Fibroblast of lung (primary cell): ENCODE measurements at places on chromosomes 3 and 15.
A peak's percentile ranks its signal among the peaks of the same experiment; 100 is the strongest.

GRCh38 chr3:173891272-173892100 is 493.9 kb downstream of the NLGN1 start:
- peak; percentile 28 for DNase-seq

DNA sequence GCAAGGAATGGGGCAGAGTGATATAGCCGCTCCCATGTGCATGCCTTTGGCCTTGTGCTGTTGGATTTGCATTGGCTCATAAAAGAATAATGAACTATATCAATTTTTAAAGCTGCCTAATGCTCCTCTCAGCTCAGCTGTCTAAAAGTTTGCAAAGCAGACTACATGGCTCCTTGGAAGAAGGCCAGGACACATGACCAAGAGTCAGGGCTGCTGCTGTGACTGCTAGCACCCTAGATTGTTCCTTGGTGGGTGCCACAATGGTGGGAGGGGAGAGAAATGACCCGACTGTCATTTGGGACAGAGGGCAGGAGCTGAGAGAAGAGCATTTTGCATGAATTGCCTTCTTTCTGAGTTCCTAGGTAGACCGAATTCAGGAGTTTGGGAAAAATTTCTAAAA is 307.9 kb downstream of the PDCD6IP start:
- no peak for DNase-seq

DNA sequence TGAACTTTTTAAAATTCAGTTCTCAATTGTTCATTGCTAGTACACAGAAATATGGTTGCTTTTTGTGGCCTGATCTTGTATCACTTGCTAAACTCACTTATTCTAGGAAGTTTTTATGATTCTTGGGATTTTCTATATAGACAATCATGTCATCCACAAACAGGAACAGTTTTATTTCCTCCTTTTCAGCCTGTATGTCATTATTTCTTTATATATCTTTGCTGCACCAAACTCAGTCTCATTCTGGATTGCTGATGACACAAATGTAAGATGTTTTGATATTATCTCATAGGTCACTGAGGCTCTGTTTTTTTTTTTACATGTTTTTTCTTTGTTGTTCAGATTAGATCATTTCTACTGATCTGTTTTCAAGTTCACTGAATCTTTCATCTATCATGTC is 71.7 kb downstream of the TTBK2 start:
- no peak for DNase-seq

- DNase-seq, result no peak
Observed at GRCh38 chr3:142337994-142338393, 109.8 kb downstream of the XRN1 start.

DNA sequence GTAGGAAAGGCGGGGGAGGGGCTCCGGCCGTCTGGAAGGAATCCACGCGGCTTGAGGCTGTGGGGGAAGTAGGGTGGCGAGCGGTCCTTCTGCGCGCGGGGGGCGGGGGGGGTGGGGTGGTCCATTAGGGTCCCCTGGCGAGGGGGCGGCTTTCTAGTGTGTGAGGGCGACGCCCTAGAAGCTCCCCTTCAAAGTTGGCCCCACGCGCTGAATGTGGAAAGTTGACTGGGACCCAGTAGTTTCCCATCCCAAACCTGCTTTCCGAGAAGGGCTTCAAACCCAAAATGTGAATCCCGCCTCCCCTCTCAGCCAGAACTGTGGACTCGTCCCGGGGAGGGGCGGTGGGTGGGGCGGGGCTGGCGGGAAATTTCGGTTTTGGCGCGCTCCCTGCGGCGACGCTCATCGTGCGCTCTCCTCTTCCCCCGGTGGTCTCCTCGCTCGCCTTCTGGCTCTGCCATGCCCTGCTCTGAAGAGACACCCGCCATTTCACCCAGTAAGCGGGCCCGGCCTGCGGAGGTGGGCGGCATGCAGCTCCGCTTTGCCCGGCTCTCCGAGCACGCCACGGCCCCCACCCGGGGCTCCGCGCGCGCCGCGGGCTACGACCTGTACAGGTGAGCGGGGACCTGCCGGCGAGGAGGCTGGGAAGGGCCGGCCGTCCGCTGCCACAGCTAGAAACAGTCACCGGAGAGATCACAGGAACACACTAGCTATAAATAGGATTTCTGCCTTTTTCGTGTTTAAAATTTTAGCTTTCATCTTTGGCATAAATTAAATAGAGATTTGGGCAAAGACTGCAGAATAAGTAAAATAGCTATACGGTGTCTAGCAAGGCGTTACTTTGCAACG is 790 bp downstream of the DUT start:
- peak; percentile 54 for DNase-seq

DNA sequence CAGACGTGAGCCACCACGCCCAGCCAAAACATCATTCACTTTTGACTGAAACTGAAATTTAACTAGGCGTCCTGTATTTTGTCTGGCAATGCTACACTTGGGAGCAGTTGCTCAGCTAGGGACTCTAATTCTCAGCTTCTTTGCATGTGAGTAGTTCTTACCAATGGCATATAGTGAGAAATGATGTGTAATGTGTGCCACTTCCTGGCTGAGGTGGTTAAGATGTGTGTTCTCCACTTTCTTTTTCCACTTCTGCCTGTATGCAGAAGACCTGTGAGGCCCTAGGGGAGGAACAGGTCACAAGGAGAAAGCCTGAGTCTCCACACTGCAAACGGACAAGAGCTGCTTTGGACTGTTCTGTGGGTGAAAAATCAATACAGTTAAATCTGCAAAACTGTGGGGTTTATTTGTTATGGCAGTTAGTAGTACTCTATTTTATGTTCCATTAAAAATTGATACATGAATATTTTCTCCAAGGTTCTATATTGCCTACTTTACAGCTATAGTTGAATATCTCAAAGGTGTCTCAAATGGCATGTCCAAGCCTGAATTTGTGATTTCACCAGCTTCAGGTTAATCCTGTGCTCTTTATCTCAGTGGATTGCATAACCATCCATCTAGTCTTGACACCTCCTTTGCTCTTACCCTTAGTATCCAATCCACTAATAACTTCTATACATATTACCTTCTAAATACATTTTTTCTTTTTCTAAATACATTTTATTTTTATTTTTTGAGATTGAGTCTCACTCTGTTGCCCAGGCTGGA is 59.3 kb downstream of the NR1D2 start:
- DNase-seq, result no peak

DNA sequence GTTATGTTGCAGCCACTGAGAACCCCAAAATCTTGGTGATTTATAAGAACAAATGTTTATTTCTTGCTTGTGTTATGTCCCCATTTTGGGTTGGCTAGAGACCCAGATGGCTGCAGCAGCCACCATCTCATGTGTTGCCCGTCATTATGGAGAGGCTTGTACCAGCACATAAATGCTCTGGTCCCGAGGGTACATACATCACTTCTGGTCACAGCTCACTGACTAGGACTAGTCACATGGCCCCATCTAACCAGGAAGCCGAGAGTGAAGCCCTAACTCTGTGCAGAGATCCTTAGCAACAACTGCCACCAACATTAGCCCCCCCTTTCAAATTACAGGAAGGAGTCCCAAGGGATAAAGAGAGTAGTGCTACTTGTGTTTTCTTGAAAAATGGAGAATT is 25.5 kb upstream of the HACD2 start:
- DNase-seq, result no peak

GRCh38 chr15:36844534-36844998 is 255.8 kb downstream of the MEIS2 start:
- DNase-seq, result peak; percentile 48

DNA sequence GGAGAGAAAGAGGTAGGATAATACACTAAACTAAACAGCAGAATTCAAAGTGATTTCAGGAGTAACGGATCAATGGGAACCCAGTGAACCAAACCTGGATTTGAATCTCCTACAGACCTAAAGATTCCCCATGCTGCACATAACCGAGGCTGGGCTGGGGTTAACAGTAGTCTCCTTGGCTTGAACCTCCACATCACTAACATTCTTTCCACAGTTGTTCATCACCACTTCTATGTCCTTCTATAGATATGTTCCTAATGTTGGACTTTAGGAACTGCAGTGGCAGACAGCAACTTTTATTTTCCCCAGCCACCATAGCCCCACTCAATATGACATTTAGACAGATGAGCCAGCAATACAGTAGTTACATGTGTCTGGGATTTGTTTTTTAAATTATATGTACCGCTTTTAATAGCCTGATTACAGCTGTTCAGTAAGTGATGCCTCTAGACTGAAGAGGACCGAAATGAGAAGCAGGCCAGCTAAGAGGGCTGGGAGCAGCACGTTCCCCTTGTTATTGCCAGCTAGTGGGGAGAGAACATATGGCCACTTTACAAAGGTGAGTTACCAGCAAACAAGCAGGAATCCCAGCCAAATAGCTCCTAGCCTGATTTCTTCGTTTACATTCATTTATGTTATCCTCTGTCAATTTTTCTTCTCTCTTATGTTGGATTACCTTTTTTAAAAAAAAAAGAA is 472.6 kb upstream of the CDIN1 start:
- no peak for DNase-seq
